Daoy (cell line): ENCODE measurements at places on chromosomes 7 and 10.
A peak's percentile ranks its signal among the peaks of the same experiment; 100 is the strongest.

DNA sequence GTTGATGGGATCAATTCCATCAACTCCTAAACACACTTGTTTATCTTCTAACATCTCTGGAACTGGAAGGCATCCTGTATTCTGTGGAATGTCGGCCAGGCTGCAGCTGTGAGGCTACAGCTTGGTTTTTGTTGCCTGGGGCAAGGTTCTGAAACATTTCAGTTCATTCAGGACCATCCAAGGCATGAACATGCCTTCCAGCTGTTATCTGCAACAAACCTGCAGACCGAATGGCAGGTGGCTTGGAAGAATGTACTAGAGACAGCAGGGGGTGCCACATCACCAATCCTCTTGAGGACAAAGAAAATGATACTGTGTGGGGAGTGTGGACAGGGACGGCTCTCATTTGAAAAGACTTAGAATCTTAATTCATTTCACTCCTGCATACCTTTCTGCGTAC is 12.4 kb downstream of the PAPOLB start:
- DNase-seq, result peak; percentile 60

DNA sequence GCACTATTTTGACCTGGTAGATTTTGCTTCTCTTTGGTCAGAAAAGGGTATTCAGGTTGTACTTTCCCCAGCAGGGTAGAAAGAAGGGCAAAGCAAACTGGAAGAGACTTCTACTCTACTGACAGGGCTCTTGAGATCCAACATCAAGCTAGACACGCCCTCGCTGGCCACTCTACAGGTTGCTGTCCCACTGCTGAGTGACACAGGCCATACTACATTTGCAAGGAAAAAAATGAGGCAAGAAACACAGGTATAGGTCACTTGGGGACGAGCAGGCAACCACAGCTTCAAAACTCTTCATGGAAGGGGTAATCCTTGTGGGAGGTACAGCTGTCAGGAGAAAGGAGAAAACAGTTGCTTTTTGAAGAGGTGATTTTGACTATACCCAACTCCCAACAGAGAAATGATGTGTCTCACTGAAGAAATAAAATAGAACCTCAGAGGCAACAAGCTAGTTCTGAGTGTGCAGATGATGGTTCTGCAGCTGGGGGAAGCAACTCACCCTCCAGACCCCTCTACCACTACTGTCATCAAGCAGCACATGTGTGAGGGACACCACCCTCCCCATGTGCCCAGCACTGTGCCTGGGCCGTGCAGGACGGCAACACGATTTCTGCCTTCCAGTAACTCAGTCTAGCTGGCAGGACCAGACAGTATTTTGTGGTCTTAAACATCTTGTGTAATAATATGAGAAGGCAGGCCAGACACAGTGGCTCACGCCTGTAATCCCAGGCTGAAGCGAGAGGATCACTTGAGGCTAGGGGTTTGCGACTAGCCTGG is 16.3 kb downstream of the AKR1B1 start:
- no peak for DNase-seq

DNA sequence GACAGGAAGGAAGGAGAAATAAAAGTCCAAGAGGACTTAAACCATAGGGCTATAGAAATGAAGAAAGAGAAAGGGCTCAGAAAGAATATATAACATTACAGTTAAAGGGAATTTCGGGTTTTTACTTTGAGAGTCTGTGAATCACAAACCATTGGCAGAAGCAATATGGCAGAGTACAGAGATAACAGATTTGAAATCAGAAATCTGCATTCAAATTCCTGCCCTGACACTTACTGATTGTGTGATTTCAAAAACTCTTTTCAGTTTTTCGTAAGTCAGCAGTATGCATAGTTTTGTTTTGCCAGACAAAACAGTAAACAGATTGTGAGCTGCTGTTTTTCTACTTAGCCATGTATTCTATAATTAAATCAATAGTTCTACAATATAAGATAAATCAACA is 8.2 kb downstream of the JMJD1C start:
- DNase-seq, result no peak

DNA sequence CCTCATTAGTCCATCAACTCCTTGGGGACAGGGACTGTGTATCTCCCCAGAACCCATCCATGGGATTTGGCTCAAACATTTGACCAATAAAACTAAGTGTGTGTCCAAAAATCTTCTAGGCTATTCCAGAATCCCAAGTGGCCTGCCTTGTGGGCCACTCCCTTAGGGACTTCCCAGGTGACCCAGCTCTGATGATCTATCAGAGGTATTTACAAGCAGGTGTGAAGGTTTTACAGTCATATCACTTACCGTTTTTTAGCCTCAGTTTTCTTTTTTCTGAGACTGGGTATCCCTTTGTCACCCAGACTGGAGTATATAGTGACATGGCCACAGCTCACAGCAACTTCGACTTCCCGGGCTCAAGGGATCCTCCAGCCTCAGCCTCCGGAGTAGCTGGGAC is 64.4 kb downstream of the PIP4K2A start:
- DNase-seq, result no peak

DNA sequence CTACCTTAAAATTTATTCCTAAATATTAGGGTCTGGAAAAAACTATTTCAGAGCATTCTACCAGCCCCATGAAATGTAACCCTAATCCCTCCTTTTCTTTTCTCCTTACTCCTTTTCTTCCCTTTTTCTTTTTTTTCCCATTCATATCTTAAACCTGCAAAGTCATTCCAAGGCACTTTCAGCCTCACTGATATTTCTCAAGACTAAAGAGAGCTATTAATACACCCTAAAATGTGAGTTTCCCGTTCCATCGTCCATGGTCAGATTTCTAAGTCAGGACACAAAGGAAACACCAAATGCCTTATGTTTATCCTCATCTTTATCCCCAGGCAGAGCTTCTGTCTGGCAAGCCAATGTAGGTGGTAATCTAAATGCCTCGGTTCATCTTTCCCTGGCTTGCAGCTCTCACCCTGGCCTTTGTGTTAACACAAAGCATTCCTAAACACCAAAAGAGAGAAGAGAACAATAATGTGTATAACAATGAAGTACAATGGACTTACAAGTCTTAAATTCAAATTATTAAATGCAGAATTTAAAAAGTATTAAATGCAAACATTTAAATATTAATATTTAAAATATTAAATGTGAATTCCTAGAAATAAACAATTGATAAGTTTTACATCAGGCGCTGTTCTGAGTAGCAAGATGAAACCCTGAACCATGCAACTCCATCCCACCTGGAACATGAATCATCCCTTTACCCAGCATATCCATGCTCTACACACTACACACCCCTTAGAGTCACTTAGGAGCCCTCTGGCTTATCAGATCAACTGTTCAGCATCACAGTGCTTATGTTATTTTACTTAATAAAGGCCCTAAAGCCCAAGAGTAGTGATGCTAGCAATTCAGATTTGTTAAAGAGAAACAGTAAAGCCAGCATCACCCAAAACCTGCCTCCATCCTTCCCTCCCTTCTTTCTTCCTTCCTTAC is 26.8 kb downstream of the MICU1 start:
- no peak for DNase-seq
